Spinal cord (tissue), 10 donors: ENCODE measurements at places on chromosomes 1 and 21.

- H3K4me3 ChIP-seq: no peak overlapping the region
- DNase-seq: no peak
- H3K27me3 ChIP-seq: no peaks in the 10 kb centered on the region
- peaks cover 23% of the 10 kb centered on the region for H3K4me1 ChIP-seq
- peaks cover 5% of the 10 kb centered on the region for H3K36me3 ChIP-seq
- no peak overlapping the region for H3K27ac ChIP-seq
Measured at GRCh38 chr1:7346070-7346596, 425.0 kb upstream of the VAMP3 start.

DNA sequence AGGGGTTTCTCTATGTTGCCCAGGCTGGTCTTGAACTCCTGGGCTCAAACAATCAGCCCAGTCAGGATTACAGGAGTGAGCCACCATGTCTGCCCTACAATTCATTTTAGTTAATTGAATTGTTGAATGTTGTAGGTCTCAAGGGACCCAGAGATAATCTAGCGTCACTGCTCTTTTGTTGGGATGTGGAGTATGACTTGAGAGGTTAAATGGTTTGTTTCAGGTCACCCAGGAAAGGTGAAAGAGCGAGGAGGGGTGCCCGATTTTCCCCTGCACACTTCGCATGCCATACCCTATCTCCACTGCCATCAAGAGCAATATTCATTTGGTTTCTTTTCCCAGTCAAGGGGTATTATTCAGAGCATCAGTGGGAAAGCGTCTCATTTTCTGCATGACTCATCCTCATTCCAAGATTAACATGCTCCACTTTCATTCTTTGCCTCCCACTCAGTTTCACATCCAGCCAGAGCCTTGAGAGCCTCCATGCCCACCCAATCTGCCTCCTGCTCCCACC is 13.1 kb upstream of the SLC30A1 start:
- no peak overlapping the region for H3K4me3 ChIP-seq
- no peaks in the 10 kb centered on the region for H3K4me1 ChIP-seq
- H3K36me3 ChIP-seq: no peaks in the 10 kb centered on the region
- H3K27ac ChIP-seq: no peak overlapping the region

- H3K27me3 ChIP-seq: no peaks in the 10 kb centered on the region
- no peaks in the 10 kb centered on the region for H3K4me1 ChIP-seq
- H3K36me3 ChIP-seq: no peaks in the 10 kb centered on the region
- DNase-seq: no peak
- no peak overlapping the region for H3K27ac ChIP-seq
- no peak overlapping the region for H3K4me3 ChIP-seq
Measured at GRCh38 chr1:74767490-74767889, 34.5 kb downstream of the TYW3 start.

DNA sequence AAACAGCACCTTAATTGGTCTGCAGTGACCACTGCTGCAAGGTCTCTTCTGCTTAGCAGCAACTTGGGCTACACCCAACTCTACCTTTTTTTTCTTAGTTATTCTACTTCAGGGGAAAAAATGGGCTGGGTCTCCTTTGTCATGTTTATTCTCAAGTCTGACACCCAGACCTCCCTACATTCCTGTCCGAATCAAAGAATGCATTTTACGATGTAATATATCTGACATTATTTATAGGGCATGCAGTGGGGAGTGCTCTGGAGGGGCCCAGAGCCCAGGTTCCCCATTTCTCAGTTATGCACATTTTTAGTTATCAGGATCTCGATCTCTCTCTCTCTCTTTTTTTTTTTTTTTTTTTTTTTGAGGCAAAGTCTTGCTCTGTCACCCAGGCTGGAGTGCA is 50.5 kb downstream of the OPTC start:
- no peak for DNase-seq
- no peaks in the 10 kb centered on the region for H3K27me3 ChIP-seq
- no peak overlapping the region for H3K27ac ChIP-seq
- H3K4me3 ChIP-seq: no peak overlapping the region
- H3K4me1 ChIP-seq: peaks cover 4% of the 10 kb centered on the region

DNA sequence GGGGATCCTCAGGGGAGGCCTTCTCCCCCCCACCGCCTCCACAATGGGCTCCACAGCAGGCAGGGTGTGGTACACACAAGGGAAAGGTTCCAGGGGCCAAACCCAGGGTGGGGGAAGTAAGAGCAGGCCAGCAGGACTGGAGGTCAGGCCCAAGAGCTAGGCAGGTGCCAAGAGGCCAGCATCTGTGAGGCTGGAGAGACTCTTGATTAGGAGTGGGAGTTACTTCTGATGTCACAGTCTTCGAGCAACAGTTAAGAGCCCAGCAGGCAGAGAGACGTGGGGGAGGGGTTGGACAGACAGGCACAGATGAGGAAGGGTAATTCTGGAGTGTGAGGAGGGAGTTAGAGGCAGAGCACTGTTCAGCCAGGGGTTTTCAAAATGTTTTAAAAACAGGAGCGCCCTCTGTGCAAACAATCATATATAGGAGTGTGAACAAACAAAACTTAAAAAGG is 55.8 kb downstream of the SLC9A1 start:
- peak overlapping the region; percentile 84 for H3K27ac ChIP-seq
- H3K4me3 ChIP-seq: no peak overlapping the region
- no peaks in the 10 kb centered on the region for H3K27me3 ChIP-seq
- H3K4me1 ChIP-seq: peaks cover 37% of the 10 kb centered on the region
- DNase-seq: peak; percentile 67
- peaks cover 36% of the 10 kb centered on the region for H3K36me3 ChIP-seq

DNA sequence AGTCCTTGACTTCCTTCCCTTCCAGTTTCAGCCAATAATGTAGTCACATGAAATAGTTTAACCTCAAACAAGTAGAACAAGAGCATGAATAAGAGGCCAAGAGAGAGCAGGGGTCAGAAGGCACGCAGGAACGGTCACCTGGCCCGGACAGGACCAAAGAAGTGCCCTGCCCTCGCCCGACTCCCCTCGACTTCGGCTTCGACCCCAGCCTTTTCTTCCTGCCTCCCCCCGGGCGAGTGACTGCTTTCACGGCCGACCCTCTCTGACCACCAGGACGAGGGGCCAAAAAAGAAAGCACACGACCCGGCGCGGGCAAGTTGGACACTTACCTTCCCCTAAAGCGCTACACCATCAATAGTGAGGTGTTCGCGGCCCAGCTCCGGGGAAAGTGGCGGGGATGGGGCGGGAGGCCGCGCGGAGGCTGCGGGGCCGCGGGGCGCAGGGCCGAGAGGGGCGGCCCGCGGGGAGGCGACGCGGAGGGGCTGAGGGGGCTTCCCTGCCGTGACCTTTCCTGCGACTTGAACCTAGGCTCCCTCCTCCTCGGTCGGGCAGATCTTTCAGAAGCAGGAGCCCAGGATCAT is 519 bp downstream of the RERE start:
- no peaks in the 10 kb centered on the region for H3K27me3 ChIP-seq
- peaks cover 4% of the 10 kb centered on the region for H3K4me1 ChIP-seq

GRCh38 chr21:45013260-45013841 is 61.0 kb upstream of the ADARB1 start:
- no peaks in the 10 kb centered on the region for H3K36me3 ChIP-seq
- H3K27ac ChIP-seq: no peak overlapping the region
- no peak overlapping the region for H3K4me3 ChIP-seq
- no peak for DNase-seq
- peaks cover 2% of the 10 kb centered on the region for H3K27me3 ChIP-seq
